NCI-H1417 treated with DMSO at 0.1 percent for 48 hours (cell line): ENCODE measurements at places on chromosomes 16 and 17.

- no peak for DNase-seq
These were observed 1.6 kb upstream of the KCNJ12 start for GRCh38 chr17:21374441-21375161.

- DNase-seq: no peak
These were observed 1.1 kb upstream of the GIT1 start for GRCh38 chr17:29590411-29591145.

DNA sequence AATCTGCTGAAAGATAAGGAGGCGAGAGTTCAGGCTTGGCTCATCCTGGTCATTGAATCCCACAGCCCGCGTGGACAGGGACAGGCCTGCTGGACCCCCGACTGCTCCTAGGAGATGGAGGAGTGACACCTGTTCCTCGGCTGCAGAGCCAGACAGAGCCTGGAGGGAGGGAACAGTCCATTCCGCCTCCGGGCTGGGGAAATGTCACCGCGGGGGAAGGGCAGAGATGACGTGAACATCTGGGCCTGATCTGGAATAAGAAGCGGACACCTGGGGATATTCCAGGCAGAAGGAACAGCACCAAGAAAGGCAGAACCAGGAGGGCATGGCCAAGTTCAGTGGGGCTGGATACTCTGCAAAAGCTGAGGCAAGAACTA is 1.5 kb downstream of the ZNF747 start:
- DNase-seq: no peak

GRCh38 chr16:65908568-65908967 is 457.9 kb upstream of the CDH5 start:
- DNase-seq: no peak

GRCh38 chr17:78588258-78589030 is 11.2 kb upstream of the DNAH17 start:
- DNase-seq: peak; percentile 0

DNA sequence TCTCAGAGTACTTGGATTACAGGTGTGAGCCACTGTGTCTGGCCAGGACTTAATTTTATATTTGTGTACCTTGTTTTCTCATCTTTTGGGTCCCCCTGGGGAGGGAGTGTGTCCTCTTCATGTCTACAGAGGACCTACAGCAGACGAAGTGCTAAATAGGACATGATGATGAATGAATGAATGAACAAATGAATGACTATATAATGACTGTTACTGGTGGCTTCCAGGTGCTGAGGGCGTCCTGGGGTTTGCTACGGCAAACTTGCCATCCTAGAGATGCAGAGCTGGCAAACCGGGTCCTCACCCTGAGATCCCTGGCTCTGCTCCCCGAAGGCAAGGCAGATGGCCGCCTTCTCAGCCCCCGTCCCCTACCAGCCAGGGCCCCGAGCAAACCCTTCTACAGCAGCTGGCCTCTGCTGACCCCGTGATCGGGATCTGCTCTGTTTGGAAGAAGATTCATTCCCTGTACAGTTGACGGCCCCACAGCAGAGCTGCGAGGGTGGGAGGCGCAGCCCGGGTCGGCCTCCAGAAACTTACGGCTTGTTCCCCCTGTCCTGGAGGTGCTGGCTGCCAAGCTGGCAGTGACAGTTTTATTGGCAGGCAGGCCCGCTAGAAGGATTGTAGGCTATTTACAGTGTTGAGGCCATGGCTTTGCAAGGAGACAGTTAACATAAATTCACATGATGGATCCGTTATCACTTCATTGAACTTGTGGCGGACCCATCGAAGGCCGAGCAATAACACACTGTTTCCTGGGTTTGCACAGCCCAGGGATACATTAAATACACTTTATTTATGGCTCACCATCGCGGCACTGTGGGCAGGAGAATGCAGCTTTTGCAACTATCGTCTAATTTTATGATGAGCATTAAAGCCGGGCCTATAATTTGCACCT is 197.7 kb upstream of the GSE1 start:
- DNase-seq: no peak
